Glomerular endothelial cell (primary cell): ENCODE measurements at places on chromosomes 1 and 21.

GRCh38 chr1:16244650-16245285 is 7.8 kb upstream of the CPLANE2 start:
- no peak for DNase-seq

DNA sequence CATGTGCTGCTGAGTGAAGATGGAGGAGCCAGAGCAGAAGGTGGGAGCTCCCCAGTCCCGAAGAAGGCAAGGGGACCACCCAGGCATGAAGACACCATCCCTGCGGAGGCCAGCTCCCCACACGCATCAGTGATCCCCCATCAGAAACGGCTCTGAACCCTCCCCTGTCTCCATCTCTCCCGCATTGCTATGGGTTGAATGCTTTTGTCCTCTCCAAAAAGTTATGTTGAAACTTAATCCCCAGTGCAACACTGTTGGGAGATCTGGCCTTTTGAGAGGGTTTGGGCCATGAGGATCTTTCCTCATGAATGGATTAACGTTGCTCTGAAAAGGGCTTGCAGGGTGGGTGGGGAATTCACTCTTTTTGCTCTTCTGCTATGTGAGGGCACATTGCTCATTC is 147.6 kb downstream of the AJAP1 start:
- no peak for DNase-seq

- DNase-seq, result no peak
Observed at GRCh38 chr21:22223385-22223784, 1225.2 kb downstream of the NCAM2 start.

DNA sequence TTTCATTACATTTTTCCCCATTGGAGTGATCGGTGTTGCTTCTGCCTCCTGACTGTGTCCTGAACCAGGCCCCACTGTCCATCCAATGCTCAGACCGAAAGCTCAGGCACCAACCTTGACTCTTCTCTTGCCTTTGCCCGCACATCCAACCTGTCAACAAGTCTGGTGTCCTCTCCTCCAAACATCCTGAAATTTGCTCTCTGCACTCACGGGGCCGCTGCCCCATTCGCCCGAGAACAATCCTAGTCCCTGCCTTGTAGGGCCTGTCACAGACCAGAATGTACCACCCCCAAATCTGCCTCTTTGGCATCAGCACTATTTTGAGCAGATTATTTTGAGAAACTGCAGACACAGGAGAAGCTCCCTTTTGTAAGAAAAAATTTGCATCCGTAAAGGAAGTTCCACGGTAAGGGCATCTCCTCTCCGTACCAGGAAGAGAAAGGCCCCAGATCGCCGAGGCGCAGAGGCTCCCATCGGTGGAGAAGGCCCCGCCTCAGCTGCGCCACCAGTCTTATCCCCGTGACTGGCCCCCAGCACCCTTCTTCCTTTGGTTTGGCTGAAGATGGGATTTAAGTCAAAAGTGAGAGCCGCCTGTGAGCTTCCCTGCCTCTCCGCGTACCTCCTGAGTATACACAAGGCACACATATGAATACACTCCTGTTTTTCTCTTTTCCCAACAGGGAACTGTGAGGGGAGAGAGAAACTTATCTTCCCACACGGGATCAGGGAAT is 7.1 kb downstream of the MORN1 start:
- no peak for DNase-seq

- DNase-seq, result no peak
Observed at GRCh38 chr1:211537253-211537652, 41.7 kb downstream of the SLC30A1 start.

GRCh38 chr1:84693785-84694184 is 3.5 kb upstream of the SSX2IP start:
- no peak for DNase-seq

DNA sequence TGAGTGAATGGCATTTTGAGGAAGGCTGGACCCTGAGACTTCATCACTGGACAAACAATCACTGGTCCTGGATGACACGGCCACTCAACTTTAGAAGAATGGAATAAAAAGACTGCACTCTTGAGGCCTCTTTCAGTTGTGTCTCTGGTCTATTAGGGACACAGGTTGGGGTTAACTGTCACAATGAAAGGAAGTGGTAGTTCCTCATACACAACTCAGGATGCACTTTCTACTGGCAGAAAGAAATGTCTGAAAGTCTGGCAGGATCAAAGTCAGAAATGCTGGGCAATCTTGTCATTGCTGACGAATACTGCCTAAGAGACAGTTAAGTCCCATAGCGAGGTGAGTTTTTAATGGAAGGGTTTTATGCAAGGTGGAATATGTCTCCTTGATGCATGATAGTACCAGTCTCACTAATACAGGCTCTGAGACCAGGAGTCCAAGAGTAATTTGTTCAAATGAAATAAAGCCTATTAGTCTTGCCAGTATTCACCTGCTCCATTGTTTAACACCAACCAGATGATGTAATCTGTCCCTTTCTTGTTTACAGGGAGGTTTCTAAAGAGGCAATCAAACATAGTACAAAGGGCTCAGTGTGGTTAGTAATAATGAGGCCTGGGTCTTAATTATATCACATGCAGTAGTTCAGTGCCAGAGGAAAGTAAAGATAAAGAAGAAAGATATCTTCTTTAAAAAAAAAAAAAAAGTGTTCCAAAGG is 11.2 kb upstream of the RRP15 start:
- no peak for DNase-seq

- no peak for DNase-seq
Observed at GRCh38 chr1:177273141-177273540, 102.4 kb downstream of the BRINP2 start.

DNA sequence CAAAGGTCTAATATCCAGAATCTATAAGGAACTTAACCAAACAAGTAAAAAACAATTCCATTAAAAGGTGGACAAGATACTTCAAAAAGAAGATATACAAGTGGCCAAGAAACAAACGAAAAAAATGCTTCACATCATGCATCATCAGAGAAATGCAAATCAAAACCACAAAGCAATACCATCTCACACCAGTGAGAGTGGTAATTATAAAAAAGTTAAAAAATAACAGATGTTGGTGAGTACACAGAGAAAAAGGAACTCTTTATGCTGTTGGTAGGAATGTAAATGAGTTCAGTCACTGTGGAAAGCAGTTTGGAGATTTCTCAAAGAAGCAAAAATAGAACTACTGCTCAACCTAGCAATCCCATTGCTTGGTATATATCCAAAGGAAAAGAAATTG is 218.6 kb downstream of the SLC44A5 start:
- DNase-seq, result no peak

DNA sequence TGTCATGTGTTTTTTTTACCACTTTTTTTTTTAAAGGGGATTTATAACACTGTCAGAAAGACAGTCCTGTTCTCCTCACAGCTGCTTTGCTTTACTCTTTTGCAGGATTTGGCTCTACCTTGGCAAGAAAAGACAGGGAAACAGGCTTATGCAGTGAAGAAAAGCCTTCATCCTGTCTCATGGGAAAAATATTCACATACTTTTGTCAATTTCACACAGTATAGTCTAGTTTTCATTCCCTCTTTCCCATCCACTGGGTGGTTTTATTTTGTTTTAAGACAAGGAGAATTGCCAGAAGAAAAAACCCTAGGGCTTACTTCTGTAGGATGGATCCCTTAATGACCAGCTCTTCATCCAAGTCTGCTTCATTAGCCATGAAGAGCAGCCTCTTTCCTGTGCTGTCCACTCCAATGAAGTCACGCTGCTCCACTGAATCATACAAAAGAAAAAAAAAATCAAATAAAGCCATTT is 60.0 kb downstream of the EIF2B3 start:
- DNase-seq, result no peak

- no peak for DNase-seq
Observed at GRCh38 chr1:17176306-17177061, 28.4 kb upstream of the PADI1 start.

DNA sequence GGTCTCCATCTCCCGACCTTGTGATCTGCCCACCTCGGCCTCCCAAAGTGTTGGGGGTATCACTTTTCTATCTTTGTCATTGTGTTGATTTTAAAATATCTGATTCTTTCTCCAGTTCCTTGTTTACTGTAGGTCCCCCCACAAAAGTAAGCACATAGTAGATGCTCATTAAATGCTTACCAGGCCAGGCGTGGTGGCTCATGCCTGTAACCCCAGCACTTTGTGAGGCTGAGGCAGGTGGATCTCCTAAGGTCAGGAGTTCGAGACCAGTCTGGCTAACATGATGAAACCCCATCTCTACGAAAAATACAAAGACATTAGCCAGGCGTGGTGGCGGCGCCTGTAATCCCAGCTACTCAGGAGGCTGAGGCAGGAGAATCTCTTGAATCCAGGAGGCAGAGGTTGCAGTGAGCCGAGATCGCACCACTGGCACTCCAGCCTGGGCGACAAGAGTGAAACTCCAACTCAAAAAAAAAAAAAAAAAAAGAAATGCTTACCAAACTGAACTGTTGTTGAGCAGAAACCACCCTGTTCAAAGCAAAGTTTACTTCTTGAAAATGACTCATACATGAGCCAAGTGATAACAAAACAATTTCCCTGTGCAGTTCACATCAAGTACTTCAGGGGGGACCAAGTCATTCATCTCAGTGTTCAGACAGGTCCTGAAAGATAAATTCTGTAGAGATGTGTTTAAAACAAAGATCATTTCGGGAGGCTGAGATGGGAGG is 24.3 kb upstream of the NID1 start:
- DNase-seq, result no peak

DNA sequence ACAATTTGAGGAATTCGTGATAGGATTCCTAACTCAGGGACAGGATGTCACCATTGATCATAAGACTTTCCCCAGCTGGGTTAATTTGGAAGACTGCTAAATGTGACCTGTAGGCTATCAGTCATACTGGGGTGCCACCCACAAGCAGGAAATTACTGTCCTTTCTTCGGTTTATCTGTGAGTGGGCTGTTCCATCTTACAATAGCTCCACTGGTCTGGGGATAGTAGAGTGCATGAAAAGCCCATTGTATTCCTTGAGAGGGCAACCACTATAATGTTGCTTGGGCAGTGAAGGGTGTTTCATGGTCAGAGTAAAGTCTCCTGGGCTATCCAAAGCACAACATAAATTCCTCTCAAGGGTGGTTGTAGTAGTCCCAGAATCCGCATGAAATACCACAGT is 1523.0 kb upstream of the B3GALT2 start:
- no peak for DNase-seq

GRCh38 chr1:42136466-42136865 is 16.7 kb upstream of the GUCA2B start:
- DNase-seq, result no peak

DNA sequence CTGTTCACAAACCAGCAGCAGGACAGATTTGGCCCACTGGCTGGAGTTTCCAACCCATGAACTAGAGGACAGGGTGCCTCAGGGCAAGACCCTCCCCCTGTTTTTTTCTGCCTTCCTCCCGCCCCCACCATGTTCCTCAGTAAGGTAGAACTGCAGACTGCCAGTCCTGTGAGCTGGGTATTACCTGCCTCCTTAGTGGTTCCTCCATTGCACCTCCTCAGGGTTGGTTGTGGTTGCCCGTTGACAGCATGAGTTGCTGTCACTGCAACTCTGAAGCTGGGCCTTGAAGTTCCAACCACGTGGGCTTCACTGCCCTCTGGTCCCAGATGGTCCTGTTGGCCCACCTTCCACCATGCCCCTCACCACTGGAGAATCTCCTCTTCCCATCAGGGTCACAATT is 28.8 kb downstream of the TENT5C start:
- DNase-seq, result no peak

GRCh38 chr1:33161061-33161681 is 20.7 kb downstream of the TRIM62 start:
- no peak for DNase-seq

GRCh38 chr1:24921938-24922662 is 8.0 kb downstream of the RUNX3 start:
- no peak for DNase-seq

GRCh38 chr1:110559157-110559556 is 40.2 kb upstream of the KCNA10 start:
- DNase-seq, result no peak

GRCh38 chr1:45607404-45608074 is 16.3 kb downstream of the CCDC17 start:
- no peak for DNase-seq

DNA sequence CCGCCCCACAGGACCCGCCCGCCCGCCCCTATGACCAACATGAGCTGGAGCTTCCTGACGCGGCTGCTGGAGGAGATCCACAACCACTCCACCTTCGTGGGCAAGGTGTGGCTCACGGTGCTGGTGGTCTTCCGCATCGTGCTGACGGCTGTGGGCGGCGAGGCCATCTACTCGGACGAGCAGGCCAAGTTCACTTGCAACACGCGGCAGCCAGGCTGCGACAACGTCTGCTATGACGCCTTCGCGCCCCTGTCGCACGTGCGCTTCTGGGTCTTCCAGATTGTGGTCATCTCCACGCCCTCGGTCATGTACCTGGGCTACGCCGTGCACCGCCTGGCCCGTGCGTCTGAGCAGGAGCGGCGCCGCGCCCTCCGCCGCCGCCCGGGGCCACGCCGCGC is 7.9 kb upstream of the IBA57 start:
- DNase-seq, result no peak

- DNase-seq, result no peak
Observed at GRCh38 chr1:147177611-147178380, 5.5 kb upstream of the PRKAB2 start.

- DNase-seq, result no peak
Observed at GRCh38 chr1:30603081-30603858, 120.1 kb downstream of the MATN1 start.

DNA sequence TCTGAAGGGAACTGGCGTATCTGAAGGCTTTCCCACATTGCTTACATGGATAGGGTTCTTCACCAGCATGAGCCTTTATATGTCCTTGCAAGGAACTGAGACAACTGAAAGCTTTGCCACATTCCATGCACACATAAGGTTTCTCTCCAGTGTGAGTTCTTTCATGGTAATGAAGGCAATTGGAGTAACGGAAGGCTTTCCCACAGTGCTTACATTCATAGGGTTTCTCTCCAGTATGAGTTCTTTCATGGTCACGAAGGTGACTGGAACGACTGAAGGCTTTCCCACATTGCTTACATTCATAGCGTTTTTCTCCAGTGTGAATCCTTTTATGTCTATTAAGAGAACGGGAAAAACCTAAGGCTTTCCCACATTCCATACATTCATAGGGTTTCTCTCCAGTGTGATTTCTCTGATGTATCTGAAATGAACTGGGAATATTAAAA is 15.0 kb downstream of the ZNF124 start:
- DNase-seq, result no peak

DNA sequence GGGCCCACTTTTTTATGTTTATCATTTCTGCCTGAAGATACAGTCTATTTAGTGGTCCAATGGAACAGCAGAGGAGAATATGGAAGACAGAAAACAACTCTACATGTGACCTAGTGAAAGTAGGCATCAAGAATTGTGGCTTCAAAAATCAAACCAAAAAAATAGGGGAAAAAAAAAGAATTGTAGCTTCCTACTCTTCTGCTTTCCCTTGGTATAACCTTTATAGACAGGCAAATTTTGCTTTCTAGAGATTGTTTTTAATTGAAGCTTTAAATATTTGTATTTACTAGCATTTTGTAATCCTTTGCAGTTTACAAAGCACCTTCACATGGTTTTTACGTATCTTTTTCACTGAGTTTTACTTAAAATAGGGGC is 14.3 kb downstream of the PDIK1L start:
- no peak for DNase-seq
